ENCODE measurements at places on chromosomes 13 and 19.

DNA sequence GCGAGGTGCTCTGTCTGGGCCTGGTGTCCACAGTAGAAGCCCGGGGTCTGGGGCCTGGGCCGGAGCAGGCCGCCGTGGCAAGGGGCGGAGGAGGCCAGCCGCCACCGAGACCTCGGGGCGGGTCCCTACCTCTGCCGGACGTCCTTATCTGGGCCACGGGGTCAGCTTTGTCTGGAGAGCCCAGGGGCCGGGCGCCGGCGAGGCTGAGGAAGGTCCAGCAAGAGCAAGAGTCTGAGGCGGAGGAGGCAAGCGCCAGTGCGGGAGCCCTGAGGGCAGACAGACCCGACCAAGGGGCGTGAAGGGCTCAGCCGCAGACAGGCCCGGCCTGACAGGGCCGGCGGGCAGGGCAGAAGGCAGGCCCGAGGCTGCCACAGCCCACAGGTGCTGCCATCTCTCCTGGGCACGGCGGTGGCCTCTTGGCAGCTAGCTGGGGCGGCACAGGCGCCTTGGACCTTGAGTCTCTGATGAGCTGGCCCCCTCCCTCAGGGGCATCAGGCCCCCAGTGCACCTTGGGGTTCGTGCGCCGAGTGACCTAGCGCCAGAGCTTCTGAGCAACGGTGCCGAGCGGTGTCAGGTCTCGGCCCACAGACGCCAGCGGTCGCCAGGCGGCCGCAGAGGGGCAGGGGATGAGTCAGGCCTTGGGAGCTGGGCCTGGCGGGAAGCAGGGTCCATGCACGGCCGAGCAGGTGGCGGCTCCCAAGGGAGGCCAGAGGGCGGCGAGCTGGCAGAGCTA, 19.1 kb upstream of the AKAP8 start:
- DNase-seq: no peak

- no peak for DNase-seq
These were observed 175.0 kb downstream of the URI1 start for GRCh38 chr19:30116984-30117555.

- DNase-seq: no peak
These were observed 1739.6 kb downstream of the OLFM4 start for GRCh38 chr13:54768214-54768613.

DNA sequence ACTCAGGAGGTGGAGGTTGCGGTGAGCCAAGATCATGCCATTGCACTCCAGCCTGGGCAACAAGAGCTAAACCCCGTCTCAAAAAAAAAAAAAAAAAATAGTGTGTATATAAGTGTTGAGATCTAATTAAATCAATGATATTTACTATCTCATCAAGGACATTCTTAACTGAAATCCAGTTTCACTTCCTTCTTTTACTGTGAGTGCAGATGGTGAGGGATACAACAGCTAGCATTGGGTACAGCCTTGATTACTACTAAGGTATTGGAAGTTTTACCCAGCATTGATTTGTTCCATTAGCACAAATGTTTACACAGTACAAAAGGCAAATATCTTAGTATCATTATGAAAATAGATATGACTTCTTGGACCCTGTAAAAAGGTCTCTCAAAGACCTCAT, 546.6 kb downstream of the KCTD12 start:
- DNase-seq: no peak

DNA sequence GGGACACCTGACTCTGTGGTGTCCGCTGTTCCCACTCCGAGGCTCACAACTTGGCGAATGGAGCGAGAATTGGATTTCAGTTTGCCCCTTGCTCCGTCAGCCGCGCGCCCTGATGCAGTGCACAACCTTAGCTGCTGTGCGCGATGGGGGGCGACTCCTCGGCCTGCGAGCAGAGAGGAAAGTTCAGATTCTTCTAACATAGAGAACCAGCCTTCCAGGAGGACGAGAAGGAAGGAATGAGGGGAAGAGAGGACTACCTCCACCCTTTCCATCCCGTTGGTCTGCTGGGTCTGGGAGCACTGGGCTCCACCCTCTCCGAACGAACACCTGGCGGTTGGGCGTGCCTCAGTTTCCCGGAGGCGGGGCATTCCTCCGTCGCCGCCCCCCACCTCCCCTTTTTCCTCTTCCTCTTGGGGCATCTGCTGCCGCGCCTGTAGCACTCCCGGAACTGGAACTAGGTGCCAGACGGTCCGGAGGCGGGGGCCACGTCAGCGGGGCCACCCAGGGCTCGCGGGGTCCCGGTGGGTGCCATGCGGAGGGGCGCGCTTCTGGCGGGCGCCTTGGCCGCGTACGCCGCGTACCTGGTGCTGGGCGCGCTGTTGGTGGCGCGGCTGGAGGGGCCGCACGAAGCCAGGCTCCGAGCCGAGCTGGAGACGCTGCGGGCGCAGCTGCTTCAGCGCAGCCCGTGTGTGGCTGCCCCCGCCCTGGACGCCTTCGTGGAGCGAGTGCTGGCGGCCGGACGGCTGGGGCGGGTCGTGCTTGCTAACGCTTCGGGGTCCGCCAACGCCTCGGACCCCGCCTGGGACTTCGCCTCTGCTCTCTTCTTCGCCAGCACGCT, at the start of gene KCNK6:
Gene KCNK6, plus strand, starts transcription at position 425 of the 838 bp plus-strand sequence. Its CDS starts 106 bp downstream, at position 531.
- no peak for DNase-seq

DNA sequence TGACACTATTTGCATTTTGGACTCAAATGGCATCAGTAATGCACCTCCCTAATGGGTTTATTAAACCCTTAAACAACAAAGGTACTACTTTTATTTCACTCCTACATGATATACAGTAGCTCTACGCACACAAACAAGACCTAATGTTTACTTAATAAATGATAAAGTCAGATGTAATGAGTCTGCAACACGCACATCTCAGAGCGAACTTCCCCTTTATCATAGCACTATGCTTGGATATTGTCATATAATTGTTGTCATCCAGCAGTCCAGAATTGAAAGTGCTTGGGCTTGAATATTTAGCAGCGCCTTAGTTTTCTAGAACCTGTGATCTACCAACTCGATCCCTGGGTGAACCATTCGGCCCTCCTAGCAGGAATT, 772 bp downstream of the PARP4 start:
- DNase-seq: no peak

DNA sequence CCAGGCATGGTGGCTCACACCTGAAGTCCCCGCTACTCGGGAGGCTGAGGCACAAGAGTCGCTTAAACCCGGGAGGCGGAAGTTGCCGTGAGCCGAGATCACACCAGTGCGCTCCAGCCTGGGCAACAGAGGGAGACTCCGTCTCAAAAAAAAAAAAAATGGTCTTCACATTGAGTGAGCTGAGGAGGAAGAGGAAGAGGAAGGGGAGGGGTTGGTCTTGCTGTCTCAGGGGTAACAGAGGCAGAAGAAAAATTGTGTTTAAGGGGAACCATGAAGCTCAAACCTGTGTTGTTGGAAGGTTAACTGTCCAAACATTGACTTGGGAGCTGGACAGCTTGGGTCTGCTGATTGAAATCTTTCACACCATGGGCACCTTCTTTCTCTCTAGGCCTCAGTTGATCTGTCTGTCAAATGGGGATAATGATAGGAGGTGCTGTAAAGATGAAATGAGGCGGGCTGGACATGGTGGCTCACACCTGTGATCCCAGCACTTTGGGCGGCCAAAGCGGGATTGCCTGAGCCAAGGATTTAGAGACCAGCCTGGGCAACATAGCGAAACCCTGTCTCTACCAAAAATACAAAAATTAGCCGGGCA, 9.8 kb upstream of the SLC44A2 start:
- no peak for DNase-seq

DNA sequence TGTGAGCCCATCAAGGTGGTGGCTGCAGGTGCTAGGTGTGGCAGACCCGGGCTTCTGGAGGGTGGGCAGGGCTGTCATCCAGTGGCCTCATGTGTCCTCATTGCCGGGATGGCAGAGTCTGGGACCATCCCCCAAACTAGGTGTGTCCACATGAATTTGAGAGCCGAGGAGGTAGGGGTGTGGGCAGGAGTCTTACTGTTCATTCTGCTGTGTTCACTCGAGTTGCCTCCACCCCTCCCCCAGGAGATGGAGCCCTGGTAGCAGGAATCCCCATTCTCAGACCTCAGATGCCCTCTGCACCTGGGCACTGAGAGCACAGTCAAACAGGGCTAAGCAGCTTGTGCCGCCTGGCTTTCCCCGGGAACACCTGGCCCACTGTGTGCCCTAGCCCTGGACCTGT, 22.4 kb downstream of the NAXD start:
- no peak for DNase-seq

GRCh38 chr19:3433313-3433712, 47.0 kb downstream of the SMIM24 start:
- DNase-seq: no peak

DNA sequence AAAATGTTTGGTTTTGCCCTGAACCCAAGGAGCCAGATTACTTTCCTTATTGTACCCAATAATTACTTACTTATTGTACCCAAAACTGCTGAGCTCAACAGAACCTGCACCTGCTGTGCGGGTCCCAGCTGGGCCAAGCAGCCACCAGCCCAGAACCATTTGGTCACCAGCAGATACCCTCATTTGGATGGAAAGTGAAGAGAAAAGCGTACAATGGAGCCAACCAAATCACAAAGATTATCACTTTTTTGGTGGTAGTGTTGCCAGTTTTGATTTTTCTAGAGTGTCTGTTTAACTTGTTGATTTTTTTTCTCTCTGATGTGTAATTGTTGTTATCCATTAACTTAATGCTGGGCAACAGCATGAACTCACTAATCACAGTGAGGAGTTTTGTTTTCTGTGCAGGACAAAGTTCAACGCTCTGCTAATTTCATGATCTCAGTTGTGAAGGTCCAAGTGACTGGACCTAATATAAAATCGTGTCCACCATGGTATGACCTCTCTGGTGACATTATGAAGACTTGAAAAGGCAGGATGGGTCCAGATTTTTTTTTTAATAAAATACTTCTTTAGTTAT, 23.8 kb downstream of the SPATA13 start:
- no peak for DNase-seq

DNA sequence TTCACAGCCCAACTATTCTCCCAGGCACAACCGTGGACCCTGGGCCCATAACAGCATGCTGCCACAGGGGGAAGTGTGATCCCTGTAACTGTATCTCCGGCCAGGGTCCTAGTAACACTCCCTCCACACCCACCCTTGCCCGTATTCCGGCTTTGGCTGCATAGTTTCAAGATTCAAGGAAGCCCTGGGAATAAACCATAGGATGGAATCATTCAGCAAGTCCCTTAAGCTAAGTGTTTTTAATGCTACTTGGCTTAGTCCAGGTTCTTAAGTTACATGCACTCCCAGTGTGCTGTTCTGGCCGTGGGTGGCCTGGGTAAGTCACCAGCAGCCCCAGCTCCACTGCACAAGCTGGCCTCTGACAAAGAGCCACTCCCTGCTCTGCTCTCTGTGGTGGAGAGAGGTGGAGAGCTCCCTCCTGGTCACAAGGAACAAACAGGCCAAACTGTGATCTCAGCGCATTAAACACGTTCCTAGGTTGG, 532.4 kb upstream of the SGCG start:
- no peak for DNase-seq

- DNase-seq: no peak
These were observed 135.3 kb downstream of the SOX1 start for GRCh38 chr13:112202266-112202665.

DNA sequence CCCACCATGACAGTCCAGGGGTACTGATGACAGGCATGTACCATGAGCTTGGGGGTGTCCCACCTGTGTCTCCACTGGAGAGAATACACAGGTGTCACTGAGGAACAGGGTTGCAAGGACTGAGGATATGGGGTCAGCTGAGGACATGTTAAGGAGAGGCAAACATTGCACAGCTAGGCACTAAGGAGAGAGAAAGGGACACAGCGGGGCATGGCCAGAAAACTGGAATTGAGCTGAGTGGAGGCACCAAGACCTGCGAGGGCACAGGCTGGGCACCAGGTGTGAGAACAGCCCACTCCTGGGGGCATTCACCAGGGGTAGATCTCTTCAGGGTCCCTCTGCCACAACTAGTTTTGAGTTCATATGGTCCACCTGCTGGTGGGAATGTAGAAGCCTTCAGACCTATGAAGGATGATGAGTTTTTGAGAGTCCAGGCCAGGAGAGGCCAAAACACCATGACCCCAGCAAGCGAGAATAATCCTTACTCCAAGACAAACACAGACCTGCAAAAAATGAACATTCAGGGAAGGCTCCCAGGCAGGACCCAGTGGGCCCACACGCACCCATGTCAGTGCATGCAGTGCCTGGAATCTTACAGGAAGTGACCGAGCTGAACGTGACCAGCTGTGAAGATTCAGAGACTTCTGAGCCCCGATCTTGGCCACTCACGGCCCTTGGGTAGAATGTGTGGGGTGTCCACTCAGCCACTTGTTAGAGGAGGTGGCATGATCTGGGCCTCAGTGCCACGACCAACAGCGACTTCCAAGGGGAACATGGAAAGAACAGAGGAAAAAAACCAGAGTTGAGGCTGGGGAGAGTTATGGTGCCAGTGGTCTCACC, 1.4 kb upstream of the ZNF584 start:
- DNase-seq: no peak
